ENCODE measurements at places on chromosomes 7 and 10.

DNA sequence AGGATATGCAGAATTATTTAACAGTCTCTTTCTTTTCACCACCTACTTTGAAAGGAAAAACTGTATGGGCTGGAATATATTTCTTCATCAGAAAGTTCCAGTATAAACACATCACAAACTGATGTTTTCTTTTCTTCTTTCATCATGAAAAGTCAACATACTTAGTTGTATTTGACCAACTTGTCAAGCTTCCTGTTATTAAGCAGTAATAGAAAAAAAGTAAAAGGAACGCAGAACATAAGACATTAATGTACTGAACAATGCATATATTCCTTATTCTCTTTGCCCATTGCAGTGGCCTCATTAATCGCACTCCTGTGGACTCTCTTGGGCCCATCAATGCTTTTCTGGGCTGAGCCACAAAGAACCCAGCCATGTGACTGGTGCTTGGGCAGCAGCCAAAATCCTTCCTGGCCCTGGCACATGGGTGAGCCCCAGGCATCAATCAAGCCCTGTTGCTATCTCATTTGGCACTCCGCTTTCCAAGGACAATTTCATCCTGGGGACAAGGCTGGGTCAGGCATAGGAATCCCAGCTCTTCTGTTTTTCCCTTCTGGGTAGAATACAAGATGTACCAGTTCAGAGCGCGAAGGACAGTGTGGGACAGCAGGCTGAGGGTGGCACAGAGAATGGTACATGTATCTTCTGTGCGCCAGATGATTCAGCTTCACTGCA, 42.3 kb downstream of the RHOBTB1 start:
- DNase-seq = no peak

GRCh38 chr10:104321725-104322415, 16.4 kb downstream of the ITPRIP start:
- no peak for DNase-seq

GRCh38 chr7:17266565-17266964, 31.9 kb upstream of the AHR start:
- no peak for DNase-seq

DNA sequence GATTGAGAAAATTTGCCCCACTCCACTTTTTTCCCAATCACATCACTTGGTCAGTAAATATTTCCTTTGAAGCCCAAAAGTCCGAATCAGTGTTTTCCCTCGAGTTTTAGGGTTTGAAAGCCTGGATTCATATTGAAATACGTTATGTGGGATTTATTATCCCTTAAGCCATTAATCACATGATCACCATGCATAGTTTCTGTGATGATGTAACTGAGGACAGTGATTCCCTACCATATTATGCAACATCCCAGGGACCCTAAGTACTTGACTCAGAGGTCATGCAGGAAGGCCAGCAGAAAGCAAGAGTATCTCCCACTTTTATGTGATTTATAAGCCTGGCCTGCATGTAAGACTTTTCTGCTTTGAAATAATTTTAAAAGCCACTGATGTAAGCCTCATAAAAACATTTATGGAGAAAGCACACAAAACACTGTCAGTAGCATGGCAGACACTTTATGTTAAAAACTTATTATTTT, 630.6 kb upstream of the ZWINT start:
- no peak for DNase-seq

GRCh38 chr7:145978769-145979168, 137.8 kb upstream of the CNTNAP2 start:
- no peak for DNase-seq

GRCh38 chr10:104308439-104308903, 29.8 kb downstream of the ITPRIP start:
- DNase-seq = no peak

- DNase-seq = no peak
Measured at GRCh38 chr7:133744451-133744850, 382.7 kb upstream of the LRGUK start.

- no peak for DNase-seq
Measured at GRCh38 chr10:2978574-2979273, 88.6 kb upstream of the PFKP start.

- no peak for DNase-seq
Measured at GRCh38 chr7:81693080-81693479, 76.8 kb downstream of the HGF start.

DNA sequence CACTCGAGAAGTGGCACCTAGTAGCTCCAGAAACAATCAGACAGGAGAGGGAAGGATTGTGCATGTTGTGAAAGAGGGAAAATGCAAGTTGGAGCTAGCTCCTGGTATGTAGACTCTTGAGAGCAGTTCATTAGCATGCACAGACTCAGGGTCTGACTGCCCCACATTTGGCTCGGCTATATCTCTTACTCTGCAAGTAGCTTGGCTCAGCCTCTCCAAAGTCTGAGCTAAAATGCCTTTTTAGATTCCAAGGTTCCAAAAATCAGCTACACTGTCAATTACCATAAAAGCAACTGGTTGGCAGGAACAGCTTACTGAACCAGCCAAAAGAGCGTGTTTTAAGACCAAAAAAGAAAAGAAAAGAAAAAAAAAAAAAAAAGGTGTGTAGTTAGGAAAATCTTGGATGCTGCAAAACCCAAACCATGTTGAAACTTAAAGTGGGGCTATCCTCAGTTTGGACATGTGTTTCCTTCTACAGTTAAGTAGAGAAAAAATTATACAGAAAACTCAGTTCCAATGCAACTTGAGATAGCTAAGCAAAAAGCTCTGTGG, 65.5 kb downstream of the MKX start:
- DNase-seq = no peak

- no peak for DNase-seq
Measured at GRCh38 chr7:99102361-99102760, 41.5 kb downstream of the SMURF1 start.
